CD4-positive, alpha-beta T cell treated with Interferon gamma for 1 hour (primary cell): ENCODE measurements at places on chromosomes 2 and 18.

DNA sequence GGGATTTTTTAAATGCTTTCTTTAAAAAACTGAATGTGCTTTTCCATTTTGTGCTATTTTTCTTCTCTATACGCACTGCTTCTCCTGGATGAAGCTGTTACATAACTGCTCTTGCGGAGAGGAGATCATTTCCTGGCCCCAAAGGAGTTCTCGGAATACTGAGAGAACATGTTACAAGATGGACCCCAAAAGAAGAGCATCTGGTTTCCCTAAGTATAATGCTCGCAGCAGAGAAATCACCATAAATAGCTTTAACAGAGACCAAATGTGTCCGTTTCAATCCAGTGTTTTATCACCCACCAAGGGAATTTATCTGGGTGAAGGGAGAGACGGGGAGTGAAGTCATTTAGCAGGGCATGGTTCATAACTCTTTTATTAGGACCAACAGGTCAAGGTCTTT lies 80.1 kb downstream of the RBM43 start:
- no peak for DNase-seq

GRCh38 chr18:76495006-76495370 lies at the start of gene ZNF516:
Gene ZNF516 (minus strand): TSS chr18:76495242. CDS start chr18:76443054, 52,188 bp downstream.
- peak; percentile 20 for DNase-seq

DNA sequence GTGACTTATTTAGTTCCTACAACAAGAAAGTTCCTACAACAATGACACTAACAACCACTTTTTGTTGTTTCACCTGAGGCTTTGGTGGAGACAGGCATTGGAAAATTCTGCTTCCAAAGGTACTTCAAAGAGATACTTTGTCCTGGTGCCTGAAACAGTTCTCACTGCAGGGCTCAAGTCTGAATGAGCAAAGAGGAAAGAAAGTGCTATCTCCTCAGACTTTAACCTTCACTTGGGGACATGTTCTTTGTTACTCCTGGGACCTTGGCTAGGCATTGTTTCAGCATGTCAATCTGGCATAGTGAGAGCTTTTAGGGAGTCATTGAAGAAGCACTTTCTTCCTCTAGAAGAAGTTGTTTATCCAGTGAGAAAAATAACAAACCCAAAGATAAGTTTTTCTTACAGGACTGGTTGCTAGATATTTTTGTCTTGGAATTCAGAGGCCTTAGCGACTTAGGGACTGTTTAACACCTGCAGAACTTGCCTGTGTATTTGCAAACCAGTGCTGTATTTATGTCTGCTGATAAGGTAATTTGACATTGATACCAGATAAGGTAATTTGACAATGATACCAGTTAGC lies 12.2 kb downstream of the MDH1 start:
- no peak for DNase-seq

- DNase-seq: no peak
Observed at GRCh38 chr2:42045848-42046748, 1.7 kb upstream of the PKDCC start.

GRCh38 chr2:529424-529823 lies 147.8 kb downstream of the TMEM18 start:
- DNase-seq: no peak

GRCh38 chr2:236748801-236749200 lies 179.2 kb downstream of the ACKR3 start:
- DNase-seq: no peak
